ENCODE measurements at places on chromosomes 3 and 15.

GRCh38 chr15:70102827-70103226 is 5.1 kb upstream of the TLE3 start:
- no peak for DNase-seq

DNA sequence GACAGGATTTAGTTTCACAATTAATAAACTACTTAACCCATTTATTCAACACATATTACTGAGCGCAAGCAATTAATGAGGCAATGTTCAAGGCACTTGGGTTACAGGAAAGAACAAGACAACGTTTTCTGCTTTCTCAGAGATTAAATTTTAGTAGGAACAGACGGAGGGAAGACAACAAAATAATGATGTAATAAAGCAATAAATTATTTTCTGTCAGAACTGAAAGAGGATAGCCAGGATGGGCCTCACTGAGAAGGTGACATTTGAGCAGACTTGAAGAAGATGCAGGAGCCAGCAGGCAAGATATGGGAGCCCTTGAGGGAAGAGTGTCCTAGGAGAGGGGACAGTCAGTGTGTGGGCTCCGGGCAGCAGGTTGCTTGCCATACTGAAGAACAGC is 11.3 kb upstream of the RPL14 start:
- no peak for DNase-seq

GRCh38 chr3:107772016-107772415 is 249.3 kb downstream of the BBX start:
- DNase-seq: no peak

GRCh38 chr3:41688595-41689380 is 273.1 kb downstream of the ULK4 start:
- DNase-seq: no peak

DNA sequence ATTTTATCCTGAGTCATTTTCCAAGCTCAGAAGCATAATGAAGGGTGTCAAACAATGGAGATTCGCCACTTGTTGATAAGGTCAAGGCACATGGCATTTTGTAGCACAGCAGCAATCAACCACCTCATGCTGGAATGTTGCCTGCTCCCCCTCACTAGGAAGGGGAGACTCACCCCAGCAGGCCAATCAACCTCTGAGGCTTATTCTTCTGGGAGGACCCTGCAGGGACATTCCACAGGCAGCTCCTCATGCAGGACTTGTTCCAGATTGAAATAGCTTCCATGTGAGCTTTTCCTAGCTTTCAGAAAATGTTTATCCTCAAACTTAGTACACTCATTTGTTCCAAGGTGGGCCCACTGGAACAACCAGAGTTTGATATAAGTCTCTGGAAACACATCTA is 77.6 kb downstream of the SSR3 start:
- DNase-seq: no peak

DNA sequence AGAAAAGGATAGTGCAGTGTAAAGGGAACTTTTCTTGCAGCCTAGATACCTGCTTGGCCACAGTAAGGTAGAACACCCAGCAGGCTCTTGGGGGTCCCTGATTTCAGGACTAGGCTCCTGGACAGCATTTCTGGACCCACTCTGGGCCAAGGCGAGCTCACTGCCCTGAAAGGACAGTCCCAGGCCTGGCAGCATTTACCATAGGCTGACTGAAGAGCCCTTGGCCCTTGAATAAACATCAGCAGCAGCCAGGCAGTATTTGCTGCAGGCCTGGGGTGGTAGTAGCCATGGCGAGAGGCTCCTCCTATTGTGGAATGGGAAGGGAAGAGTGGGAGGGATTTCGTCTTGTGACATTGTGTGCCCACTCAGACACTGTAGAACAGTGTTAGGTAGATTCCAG is 529.2 kb downstream of the TUSC7 start:
- no peak for DNase-seq

GRCh38 chr3:49807431-49808114 is 4.5 kb downstream of the INKA1 start:
- no peak for DNase-seq

- DNase-seq: no peak
Measured at GRCh38 chr3:58668247-58668646, 1.7 kb upstream of the FAM3D start.

- no peak for DNase-seq
Measured at GRCh38 chr3:154875142-154875541, 205.0 kb upstream of the MME start.

DNA sequence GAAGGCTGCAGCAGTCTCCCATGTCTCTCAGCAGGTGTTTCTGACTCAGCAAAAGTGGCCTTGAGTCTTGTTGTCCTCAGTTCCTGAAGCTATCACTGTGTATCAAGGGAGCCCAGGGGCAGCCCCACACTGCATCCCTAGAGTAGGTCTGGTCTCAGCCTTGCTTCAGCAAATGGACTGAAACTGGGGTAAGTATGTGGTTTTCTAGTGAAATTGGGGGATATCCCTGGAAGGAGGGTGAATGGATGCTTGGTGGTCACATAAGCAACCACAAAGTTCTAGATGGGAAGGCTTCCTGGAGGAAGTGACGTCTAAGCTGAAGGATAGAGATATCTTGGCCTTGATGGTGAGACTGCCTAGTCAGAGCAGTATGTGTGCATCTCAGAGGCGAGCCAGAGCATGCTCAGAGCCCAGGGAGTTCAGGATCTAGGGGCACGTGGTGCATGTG is 38.4 kb downstream of the TMEM158 start:
- DNase-seq: no peak

DNA sequence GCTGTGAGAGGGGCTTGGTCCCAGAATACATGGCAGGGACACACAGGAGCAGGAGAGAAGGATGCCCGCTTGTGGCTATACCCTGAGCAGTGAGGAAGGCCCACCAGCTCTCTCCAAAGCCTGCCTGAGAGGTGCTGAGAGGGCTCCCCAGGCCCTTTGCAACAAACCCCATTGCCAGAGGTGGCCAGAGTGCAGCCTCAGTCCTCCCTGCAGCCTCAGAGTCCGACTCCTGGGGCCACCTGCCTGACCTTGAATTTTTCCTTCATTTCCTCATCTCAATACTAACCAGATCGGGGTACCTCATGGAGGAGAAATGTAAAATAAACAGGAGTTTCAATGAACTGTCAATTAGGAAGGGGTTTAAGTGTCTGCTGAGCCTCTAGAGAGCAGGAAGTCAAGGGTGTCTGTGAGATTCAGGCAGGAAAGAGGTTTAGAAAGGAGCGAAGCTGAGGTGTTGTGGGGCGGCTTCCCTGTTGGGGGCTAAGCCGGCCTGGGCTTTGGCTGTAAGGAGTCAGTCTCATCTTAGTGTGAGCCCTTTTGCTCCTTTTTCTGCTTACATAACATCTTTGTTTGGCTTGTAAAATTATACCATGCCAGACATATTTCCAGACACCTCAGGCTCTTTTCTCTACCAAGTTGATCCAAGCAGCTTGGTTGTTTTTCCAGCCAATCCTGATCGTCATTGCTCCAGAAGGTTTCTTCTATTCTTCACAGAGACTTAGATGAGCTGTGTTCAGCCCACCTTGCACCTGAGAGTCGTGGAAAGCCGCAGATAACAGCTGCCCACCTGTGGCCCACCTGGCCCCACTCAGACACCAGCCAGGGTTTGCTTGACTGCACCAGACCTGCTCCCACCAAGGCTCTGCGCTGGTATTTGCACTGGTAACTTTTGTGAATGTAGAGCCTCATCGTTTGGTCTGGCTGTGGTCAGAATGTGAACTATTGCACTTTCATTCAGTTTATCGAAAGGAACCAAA is 36.7 kb downstream of the CMTM7 start:
- DNase-seq: no peak

GRCh38 chr15:76866716-76867321 is 38.3 kb downstream of the SCAPER start:
- DNase-seq: no peak

DNA sequence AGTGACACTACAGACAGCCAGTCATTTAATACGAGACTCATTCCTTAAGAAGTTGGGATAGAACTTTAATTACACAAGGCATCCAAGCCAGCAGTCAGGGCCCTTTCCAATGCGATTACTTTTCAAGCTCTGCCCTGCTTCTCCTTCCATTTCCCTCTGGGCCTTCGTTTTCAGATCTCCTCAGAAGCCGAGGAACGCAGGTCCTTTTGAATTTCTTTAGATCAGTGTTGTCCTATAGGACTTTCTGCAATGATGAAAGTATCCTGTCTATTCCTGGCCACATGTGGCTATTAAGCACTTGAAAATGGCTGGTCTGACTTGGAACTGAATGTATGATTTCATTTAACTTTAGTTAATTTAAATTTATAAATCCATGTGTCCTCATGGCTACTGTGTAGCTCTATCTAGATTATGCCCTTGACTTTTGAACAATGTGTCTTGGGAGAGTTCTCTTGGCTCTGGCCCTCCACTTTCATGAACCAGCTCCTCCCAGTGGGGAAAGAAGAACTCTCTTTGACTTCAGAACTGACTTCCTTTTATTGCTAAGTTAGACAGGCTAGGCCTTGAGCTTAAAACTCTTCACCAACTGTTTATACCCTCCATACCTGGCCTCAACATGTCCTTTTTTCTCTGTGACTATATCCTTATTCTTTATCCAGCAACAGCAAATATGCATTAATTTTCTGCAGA is 22.6 kb downstream of the TGFBR2 start:
- DNase-seq: no peak

- DNase-seq: no peak
Measured at GRCh38 chr3:59658274-59658673, 608.4 kb upstream of the CFAP20DC start.

DNA sequence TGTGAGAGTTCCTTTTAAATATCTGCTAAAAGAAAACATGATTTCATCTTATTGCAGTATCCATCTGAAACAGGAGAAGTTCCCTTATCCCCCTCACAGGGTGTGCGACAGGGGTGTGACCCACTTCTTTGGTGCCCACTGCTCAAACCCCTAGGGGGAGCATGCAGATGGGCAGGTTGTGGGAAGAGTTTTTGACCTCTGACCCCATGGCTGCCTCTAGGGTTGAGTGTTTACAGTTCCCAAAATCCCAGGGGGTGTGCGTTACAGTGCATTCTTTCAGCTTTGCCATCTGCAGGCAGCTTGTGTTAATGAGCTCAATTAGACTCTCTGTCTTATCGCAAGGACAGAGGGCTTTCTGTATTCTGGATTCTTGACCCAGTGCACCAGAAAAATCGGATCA is 443.2 kb upstream of the FRG2C start:
- DNase-seq: no peak

GRCh38 chr3:139537795-139538621 is 1.5 kb downstream of the RBP1 start:
- no peak for DNase-seq

GRCh38 chr3:149353581-149354184 is 20.2 kb upstream of the TM4SF18 start:
- DNase-seq: no peak

DNA sequence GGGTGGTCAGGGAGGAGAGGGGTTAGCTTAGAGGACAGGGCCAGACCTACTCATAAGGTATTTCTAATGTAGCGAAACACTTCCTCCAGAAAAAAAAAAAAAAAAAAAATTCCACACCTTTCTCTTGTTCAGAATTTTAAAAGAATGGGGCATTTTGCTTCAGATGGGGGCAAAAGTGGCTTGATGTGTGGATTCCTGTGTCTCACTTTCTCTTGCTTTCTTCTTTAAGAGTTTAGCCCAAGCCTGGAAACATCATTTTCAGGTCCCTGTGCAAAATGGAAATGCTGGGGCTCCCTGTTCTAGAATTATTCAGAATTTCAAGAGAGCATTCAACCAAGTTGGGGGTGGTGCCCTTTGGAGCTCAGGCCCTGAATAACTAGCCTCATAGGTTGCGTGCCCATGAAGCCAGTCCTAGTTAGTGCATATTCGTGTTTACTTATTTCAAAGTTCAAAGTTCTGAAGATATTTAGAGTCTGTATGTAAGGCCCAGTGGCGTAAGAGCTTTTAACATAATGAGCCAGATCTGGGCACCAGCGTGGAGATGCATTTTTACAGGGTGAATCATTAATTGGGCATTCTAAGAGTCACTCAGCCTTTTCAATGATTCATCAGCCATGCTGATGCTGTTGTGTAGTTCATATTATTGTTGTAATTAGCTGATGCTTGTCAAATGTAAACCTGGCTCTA is 104.5 kb downstream of the RPLP1 start:
- no peak for DNase-seq

DNA sequence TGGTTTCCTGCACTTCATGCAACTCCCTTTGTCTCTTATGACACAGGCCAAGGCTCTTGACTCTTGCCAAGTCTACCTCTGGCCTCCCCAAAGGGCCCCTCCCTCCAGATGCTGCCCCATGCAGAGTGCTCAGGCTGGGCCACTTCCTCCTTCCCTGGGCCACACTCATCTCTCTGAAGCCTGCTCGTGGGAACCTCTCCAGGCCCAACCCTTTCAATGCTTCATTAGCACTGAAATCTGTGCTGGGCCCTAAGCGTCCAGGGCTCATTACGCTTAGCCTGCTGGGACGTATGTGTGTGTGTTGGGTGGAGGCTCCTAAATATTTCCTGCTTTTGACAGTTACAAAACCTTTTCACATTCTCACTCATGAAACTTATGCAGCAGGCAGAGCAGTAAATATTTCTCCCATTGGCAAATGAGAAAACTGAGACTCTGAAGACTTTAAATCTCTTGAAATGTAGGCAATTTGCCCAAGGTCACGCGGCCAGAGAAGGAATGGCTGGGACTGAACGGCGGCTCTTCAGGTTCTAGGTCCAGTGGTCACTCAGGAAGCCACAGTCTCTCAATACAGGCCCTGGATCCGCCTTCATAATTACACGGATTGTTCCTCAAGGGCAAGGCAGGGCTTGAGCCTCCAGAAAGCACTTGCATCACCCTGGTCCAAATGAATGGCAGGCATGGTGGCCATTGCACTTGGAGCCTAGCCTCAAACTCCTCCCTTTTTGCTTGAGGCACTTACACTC is 241.7 kb upstream of the HES1 start:
- no peak for DNase-seq

DNA sequence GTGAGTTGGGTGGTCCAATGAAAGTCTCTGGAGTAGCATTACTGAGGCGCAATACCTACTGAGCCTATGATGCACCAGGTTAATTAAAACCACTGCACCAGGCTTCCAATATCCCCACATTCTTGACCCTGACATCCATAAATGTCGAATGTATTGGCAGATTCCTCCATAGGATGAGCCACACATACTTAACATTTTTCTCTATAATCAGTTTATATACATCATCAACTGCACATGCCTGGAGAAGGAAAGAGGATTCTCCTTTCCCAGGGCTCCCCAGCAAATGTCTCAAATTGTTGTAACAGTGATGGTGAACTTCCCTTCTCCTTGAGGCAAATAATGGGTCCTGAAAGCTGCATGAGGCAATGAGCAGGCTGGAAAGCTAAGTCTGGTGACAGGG is 82.3 kb upstream of the LPP start:
- DNase-seq: no peak

GRCh38 chr3:40254891-40255290 is 54.6 kb upstream of the EIF1B start:
- DNase-seq: no peak

DNA sequence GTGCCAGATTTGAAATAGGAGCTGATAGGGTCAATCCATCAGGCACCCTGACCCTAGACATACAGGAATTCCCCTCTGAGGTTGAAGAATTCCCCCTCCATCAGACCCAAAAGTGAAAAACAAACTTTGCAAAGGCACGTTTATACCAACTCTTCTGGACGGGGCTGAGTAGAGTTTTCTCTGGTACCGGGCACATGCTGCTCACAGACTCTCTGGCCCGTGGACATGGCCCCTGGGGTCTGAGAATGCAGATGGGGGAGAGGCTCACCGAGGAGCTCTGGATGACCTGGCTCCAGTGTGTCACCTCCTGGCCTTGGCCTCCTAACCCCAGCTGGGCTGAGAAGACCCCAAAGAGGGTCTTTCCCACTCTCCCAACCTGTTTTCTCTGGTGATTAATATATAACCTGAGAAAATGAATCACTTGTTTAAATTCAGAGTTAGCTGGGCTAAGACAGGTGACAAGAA is 11.2 kb upstream of the LIPC start:
- DNase-seq: no peak
